Sciatic nerve (tissue), 2 donors: ENCODE measurements at places on chromosomes 3 and 15. TPM values are rescaled to one million over a fixed set of nuclear protein-coding genes. Genes with fewer than 3 reads are reported as not detected.

DNA sequence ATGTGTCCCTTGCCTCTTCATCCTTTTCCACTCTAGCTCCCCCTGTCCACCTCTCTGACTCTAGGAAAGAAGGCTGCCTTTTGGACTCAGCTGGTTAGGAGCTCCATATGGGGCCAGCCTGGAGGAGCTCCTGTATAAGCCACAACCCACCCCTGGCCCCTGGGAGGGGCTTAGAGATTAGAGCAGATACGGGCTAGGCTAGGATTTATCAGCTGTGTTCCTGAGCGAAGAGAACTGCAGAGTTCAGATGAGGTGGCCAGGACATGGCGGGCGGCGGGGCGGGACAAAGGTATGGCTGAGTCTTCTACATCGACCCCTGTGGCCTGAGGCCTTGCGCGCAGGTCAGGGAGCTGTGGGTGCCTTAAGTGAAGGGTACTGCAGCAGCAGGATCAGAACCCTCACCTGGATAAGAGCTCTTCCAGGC lies 7.9 kb downstream of the NBEAL2 start:
- no peak for DNase-seq

- no peak for DNase-seq
Measured at GRCh38 chr3:168467115-168467714, 371.5 kb upstream of the GOLIM4 start.

DNA sequence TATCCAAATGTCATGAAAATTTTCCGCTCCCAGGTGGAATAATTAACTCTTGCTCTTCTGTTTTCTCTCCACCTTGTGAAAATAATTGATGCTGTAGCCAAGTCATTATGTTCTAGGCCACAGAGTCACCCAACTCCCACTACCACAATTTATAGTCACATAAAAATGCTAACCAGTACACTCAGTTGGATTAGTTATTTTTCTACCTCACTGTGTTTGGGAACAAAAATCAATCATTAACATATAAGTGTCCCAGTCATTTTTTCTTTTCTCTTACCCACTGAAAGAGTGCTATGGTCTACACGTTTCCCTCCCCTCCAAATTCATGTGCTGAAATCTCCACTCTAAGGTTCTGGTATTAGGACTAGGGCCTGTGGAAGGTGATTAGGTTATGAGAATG lies 255.6 kb upstream of the LMCD1 start:
- DNase-seq, result no peak

DNA sequence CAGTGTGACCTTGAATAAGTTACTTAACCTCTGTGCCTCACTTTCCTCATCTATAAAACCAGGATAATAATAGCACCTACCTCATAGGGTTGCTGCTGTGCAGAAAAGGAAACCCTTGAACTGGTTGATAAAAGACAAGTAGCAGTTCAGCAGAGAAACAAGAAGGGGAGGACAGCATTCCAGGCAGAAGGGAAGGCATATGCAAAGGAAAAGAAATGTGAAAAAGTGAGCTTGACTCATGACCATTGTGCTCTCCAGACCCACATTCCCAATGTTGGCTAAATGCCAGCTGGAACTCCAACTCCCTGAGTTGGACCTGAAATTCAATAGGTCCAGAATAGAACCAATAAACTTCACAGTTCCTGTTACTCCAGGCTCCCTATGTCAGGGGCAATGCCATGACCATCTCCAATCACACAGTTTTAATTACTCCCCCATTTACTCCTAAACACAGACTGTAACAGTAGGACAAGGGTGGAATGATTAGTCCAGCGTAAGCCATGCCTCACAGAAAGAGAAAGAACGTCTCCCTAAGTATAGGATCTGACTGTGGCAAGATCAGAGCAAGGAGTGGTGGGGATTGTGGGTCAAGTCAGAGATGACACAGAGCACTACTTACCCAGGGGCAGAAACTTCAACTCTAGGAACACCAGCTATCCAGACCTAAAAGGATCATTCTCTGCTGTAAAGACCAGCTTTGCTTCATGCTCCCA lies 26.9 kb downstream of the PRKAR2A start:
- DNase-seq, result no peak

GRCh38 chr15:33960549-33960935 lies 7.8 kb upstream of the CHRM5 start:
- DNase-seq, result no peak

DNA sequence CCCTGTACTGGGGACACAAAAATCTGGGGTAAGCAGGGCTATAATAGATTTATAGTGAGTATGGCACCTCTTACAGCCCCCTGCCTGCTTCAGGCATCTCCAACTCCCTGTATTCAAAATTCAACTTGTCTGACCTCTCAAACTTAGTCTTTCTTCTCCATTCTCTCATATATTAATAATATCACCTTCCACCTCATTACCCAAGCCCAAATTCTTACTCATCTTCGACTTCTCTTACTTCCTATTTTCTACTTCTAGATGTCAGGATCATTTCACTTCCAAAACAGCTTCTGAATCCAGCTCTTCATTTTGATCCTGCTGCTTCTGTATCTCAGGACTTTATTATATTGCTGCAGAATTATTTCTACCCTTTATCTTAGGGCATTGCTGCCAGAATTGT lies 290.7 kb downstream of the CHST2 start:
- no peak for DNase-seq

- DNase-seq, result no peak
Measured at GRCh38 chr3:908839-909238, 184.0 kb upstream of the CNTN6 start.

DNA sequence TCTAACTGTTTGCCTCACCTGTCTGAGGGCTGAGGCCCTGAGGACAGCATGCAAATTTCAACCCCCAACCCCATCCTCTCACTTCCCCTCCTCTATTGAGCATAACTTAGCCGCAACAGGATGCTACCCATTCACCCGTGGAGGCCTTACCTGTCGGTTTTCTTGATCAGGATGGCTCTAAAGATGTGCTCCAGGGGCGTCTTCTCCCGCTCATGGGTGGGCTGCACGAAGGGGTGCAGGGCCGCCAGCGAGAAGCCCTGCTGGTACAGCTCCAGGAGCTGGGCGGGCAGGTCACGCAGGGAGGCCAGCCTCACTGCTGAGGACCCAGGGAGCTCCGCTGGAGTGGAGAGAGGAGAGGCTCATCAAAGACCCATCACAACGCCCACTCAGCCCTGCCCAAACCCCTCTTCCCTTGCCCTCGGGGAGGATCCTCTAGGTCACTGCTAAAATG lies 79.8 kb downstream of the RFTN1 start:
- DNase-seq, result no peak

GRCh38 chr3:115928376-115928775 lies 305.1 kb downstream of the GAP43 start:
- no peak for DNase-seq

- peak; percentile 50 for DNase-seq
Measured at GRCh38 chr3:38560284-38560683, 64.1 kb downstream of the EXOG start.

GRCh38 chr3:97949743-97950142 lies 22.5 kb downstream of the RIOX2 start:
- DNase-seq, result no peak

DNA sequence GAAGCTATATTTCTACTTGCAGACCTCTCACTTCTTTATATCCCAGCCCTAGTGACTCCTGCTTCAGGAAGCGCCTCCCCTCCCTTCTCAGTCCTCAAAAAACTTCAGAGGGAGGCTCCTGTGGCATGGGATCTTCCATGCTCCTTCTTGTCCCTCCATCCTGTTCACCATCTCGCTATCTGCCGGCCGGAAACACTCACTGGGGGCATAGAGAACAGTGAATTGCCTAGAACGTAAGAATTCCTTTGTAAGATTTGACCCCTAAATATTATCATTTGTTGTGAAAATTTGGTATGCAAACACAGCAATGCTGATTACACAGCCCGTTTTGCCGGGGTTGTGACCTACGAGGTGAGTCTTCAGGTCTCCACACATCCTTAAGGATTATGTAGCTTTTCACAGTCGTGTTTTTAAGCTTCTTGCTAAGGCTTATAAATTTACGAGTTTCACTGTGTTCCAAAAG lies 218.7 kb upstream of the ATP10A start:
- no peak for DNase-seq

DNA sequence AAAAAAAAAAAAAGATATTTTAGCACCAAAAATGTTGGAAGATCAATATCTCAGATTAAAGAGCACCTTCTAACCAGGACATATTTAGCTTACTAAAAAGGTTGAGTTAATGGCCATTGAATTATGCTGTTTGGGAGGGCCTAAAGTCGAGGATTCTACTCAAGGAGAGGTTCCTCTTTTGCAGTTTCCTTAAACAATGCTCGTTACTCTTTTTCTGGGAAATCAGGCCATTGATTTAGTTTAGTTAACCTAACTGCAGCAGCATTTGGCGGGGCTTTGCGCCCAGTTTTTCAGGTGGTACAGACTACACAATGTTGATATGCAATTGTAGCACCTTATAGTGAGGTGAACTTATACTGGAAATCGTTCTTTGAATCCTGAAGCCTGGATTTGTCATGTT lies 6.8 kb downstream of the ABHD2 start:
- DNase-seq, result no peak

- DNase-seq, result no peak
Measured at GRCh38 chr3:53991240-53991639, 99.6 kb upstream of the SELENOK start.

DNA sequence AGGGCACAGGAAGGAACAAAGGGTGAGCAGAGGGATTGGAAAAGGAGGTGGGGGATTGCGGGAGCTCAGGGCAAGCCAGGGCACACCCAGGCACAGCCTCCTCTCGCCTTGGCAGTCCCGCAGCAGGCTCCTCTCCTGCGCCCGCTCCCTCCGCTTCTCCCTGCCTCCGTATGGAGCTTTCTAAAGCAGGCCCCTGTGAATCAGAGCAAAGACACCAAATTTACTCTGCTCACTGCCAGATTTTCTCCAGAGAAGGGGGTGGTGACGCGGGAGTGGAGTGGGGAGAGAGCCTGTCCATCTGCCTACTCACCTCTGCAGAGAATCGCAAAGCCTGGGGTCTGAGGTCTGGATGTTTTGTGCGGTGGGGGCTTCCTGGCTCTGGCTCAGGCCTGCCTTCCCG lies 20.0 kb downstream of the ATP2B2 start:
- no peak for DNase-seq

- no peak for DNase-seq
Measured at GRCh38 chr15:90953947-90954711, 555 bp upstream of the RCCD1 start.

DNA sequence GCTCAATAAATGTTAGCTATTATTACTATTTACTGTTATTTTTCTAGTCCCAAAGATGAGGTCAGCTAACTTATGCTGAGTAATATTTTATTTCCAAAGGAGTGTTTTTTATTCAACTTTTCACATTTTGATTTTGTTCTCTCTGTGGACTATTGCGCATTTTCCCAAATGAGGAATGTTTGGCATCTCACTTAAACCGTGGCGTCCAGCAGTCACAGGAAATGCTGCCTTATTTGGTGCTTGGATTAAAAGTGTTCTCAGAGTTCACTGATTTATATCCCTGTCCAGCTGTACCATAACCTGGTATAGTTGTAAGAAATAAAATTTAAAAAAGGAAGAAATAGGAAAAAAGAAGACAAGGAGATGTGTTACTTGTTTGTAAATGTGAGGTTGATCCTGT lies 166.8 kb downstream of the THSD4 start:
- no peak for DNase-seq

GRCh38 chr3:196227629-196228493 lies 11.5 kb downstream of the SLC51A start:
- DNase-seq, result no peak

DNA sequence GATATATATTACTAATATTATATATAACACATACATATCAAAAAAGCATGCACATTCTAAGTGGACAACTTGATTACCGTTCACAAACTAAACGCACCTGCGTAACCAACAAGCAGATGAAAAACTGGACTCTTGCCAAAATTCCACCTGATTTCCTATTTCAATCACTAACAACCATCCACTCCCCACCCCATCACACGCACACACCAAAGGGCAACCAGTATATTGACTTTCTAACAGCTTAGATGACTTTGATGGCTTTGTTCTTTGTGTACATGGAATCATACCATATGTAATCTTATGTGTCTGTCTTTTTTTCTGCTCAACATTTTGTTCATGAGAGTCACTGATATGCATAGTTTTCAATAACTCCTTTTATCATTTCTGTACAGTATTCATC lies 496.8 kb upstream of the ARRDC4 start:
- no peak for DNase-seq

ATP13A4 gene
- 1.2 TPM for total RNA-seq

ANKRD63 gene
- total RNA-seq, result not detected

PLAAT1 gene
- total RNA-seq, result 0.98 TPM

IQCF5 gene
- not detected for total RNA-seq

C3orf38 gene
- total RNA-seq, result 29.1 TPM
